ENCODE measurements at places on chromosomes 2 and 18. TPM values are rescaled to one million over a fixed set of nuclear protein-coding genes. Genes with fewer than 3 reads are reported as not detected.

Gene EFEMP1
- 68.4 TPM for polyA plus RNA-seq

Gene TANC1
- 9.2 TPM for polyA plus RNA-seq

Gene KCNG3
- polyA plus RNA-seq: 0.19 TPM

Gene MEP1B
- polyA plus RNA-seq: not detected

Gene GCC2
- polyA plus RNA-seq: 9.5 TPM

Gene LRRTM4
- not detected for polyA plus RNA-seq

Gene DSG4
- not detected for polyA plus RNA-seq

DNA sequence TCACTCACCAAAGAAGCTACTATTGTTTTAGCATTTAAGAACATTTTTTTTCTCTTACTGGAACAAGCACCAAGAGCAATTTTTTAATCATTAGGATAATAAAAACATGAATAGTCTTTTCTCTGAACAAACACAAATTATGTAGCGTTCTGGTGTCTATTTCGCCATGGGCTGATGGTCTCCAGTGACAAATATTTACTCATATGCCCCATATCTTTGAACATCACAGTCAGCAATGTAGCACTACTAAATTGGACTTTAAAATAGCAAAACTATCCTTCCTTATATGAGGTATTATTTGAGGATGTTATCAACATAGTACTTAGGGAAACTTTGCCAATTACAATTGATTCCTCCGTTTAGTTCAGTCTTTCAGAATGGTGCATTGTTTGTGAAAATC, 1326.0 kb upstream of the ZEB2 start:
- no peak for DNase-seq

- DNase-seq: no peak
These were observed 70.3 kb downstream of the TMEM17 start for GRCh38 chr2:62435720-62436119.

DNA sequence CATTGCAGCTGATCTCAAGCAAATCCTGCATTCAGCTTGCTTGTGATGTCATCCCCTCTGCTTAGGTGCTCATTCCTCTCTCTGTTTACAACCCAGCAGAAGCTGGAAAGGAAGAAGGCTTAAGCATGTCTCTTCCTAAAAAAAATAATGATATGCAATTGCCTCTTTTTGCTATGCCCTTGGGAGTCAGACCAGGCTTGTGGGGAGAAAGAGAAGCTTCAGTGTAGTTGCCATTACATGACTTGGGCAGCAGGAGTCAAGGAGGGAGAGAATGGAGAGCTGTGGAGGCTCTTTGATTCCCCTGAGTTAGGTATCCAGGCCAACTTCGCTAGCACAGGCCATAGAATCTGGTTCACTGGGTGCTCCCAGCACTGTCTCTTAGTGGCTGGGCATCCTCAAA, 101.1 kb downstream of the MAPK4 start:
- no peak for DNase-seq

DNA sequence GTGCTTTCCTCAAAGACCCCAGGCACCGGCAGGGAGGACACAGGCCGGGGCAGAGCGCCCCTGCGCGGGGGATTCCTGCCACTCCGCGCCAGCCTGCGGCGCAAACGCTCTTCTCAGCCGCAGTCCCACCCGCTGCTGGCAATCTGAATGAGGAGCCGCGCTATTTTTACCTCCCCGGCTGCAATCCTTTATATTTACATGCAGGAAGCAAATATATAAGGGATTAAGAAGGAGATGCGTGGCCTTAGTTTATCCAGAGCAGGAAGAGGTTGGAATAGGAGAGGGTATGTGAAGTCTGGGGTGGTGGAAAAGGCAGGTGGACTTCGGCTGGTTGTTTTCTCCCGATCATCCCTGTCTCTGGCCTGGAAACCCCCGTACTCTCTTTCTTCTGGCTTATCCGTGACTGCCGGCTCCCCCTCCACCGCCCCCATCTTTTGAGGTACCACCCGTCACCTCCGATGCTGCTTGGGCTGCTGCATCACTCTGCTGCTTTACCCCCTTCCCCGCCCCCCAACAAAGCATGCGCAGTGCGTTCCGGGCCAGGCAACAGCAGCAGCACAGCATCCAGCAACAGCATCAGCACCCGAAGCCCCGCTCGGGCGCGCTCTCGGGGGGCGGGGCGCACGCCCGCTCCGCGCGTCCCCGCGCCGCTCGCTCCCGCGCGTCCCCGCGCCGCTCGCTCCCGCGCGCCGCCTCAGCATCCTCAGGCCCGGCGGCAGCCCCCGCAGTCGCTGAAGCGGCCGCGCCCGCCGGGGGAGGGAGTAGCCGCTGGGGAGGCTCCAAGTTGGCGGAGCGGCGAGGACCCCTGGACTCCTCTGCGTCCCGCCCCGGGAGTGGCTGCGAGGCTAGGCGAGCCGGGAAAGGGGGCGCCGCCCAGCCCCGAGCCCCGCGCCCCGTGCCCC, at the start of gene ADAM23:
TSS of gene ADAM23 (plus strand) at position 700 of the 902 bp plus-strand sequence. CDS start 335 bp downstream, outside the sequence.
- peak; percentile 85 for DNase-seq

GRCh38 chr2:31901900-31902299, 108.9 kb downstream of the MEMO1 start:
- DNase-seq: no peak

- DNase-seq: no peak
These were observed 133.6 kb downstream of the SOCS6 start for GRCh38 chr18:70422391-70422965.

- peak; percentile 78 for DNase-seq
These were observed 130.7 kb downstream of the CCBE1 start for GRCh38 chr18:59566533-59566971.

GRCh38 chr18:70553936-70554260, 265.1 kb downstream of the SOCS6 start:
- no peak for DNase-seq

DNA sequence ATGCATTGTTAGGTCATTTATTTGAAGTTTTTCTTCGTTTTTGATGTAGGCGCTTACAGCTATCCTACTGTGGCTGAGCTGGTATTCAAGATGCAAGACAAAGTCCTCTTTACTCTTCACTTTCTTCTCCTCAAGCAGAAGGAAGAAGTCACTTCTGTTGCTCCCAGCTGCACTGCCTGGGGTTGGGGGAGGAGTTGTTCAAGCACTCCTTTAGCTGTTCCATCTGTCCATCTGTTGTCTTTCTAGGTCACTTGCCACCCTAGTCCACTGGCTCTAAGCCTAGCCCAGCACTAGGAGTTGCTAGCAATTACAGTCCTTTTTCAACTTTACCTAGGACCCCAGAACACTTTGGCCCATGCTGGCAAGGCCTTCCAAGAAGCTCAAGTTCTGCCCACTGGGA, 200.6 kb upstream of the RBMS1 start:
- DNase-seq: no peak

DNA sequence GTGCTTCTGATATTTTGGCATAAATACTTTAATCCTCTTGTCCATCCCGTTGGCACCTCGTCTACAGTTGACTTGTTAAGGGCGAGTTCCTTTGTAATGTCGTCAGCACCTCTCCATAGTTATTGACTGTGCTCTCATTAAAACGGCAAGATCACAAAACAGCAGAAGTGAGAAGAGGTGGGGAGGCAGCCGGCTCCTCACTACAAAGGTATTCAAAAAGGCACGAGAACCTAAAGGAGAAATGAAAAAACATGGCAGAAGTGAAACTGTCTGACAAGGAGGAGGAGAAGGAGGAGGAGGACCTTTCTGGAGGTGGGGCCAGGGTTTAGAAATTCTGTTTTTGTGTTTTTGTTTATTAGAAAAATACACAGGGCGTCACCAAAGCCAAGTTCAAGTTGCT, 235.6 kb downstream of the BCL11A start:
- DNase-seq: no peak

- DNase-seq: peak; percentile 11
These were observed 274.3 kb upstream of the NRP2 start for GRCh38 chr2:205407984-205408383.

DNA sequence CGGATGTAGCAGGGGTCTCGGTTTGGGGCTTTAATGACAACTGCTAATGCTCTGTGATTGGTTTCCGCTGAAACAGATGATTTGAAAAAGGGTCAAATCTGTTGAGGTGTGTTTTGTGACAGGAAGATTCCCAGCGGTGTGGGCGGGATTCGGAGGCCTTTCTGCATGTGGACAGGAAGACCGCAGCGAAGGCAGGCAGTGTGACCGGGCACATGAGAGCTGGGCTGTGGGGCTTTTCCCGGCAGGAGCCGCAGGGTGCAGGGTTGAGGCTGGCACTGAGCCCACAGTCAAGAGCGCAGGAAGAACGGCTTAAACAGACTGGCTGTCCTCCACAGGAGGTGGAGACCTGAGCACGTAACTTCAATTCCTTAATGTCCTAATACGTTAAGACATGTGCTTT, 180.0 kb upstream of the TPO start:
- no peak for DNase-seq

GRCh38 chr2:119160361-119160990, 1.9 kb upstream of the C1QL2 start:
- no peak for DNase-seq

GRCh38 chr18:13268158-13269012, 49.8 kb downstream of the LDLRAD4 start:
- peak; percentile 68 for DNase-seq
